ENCODE measurements at places on chromosomes 13 and 19. TPM values are rescaled to one million over a fixed set of nuclear protein-coding genes. Genes with fewer than 3 reads are reported as not detected.

- H3K27me3 ChIP-seq = no peaks in the 10 kb centered on the region
- no peaks in the 10 kb centered on the region for H3K4me1 ChIP-seq
- no peaks in the 10 kb centered on the region for H3K36me3 ChIP-seq
- no peak for DNase-seq
Observed at GRCh38 chr13:48214519-48215121, 18.4 kb upstream of the ITM2B start.

DNA sequence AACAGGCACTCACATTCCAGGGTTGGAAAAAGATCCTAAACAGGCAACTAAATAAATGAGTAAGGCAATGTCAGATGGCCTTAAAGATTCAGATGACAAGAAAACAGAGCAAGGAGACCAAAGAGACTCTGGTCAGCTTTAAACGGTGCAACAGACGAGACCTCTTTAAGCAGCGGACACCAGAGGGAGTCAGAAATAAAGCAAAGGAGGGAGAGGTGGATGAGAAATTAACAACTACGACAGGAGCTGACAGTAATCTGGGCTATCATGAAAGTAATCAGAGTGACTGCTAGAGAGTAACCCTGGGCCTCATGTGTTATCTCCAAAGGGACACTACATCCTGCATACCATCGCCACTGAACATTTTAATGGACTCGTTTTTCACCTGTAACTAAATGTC lies 1.1 kb downstream of the ZNF550 start:
- no peak overlapping the region for H3K27ac ChIP-seq
- no peak for DNase-seq
- H3K27me3 ChIP-seq = no peaks in the 10 kb centered on the region
- H3K4me1 ChIP-seq = peaks cover 16% of the 10 kb centered on the region

GPR183 gene
- total RNA-seq = 27.0 TPM

DNA sequence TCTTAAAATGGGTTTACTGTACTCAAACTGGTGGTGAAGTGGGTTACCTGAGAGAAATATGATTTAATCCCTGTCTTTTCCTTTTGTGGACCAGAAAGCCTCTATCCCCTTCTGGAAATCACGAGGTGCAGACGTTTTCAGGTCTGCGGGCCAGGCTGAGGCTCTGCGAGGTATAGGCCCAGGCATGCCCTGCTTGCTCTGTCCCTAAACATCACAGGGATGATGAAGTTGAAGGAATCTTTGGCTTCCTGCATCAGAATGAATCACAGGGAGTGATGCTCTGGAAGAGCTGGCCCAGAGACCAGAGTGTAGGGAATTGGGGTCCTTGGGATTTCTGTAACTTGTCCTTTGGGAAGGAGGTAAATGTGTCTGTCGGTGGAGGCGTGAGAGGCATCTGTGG lies 18.4 kb upstream of the CHST8 start:
- H3K36me3 ChIP-seq = no peaks in the 10 kb centered on the region
- DNase-seq = no peak
- H3K27me3 ChIP-seq = no peaks in the 10 kb centered on the region
- H3K27ac ChIP-seq = no peak overlapping the region

PGLYRP1 gene
- not detected for total RNA-seq

EML2 gene
- 37.6 TPM for total RNA-seq

All from spinal cord (tissue), 10 donors.